Activated naive CD8-positive, alpha-beta T cell treated with anti-CD3 and anti-CD28 coated beads, Interleukin-2, amount 10 ng/mL, durations not matched to agents 7 days and 5 days (primary cell): ENCODE measurements at places on chromosomes 2 and 18.

GRCh38 chr2:160224507-160224906 is 24.4 kb upstream of the ITGB6 start:
- peaks cover 15% of the 10 kb centered on the region for H3K27me3 ChIP-seq
- DNase-seq, result no peak
- no peaks in the 10 kb centered on the region for H3K36me3 ChIP-seq
- H3K27ac ChIP-seq, result no peak overlapping the region

DNA sequence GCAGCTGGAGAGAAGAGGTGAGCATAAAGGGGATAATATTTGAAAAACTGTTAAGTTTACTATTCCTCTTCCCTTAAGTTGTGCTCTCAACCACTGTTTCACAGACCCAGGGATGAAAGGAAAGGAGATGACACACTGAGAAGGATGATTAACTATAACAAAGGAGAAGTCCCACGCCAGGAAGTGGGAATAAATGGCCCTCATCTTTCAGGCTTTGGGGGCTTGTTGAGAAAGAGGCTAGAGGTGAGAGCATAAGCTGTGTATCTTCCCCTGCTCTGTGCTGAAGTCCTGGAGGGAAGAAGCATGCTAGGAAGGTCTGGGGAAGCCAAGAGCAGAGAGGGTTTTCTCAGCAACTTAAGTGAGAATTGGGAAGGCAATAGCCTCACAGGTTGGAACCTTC is 399.1 kb upstream of the ATP5MC3 start:
- peaks cover 7% of the 10 kb centered on the region for H3K4me1 ChIP-seq
- H3K36me3 ChIP-seq, result no peaks in the 10 kb centered on the region
- no peak overlapping the region for H3K27ac ChIP-seq
- no peak overlapping the region for H3K4me3 ChIP-seq

GRCh38 chr18:67692811-67693210 is 176.3 kb upstream of the DSEL start:
- H3K36me3 ChIP-seq, result no peaks in the 10 kb centered on the region
- H3K27ac ChIP-seq, result no peak overlapping the region
- DNase-seq, result no peak
- H3K4me3 ChIP-seq, result no peak overlapping the region
- no peaks in the 10 kb centered on the region for H3K4me1 ChIP-seq

GRCh38 chr2:197189426-197190099 is 121.0 kb downstream of the ANKRD44 start:
- H3K27ac ChIP-seq, result peak overlapping the region; percentile 73
- peaks cover 27% of the 10 kb centered on the region for H3K36me3 ChIP-seq
- H3K4me1 ChIP-seq, result peaks cover 54% of the 10 kb centered on the region
- H3K4me3 ChIP-seq, result peak overlapping the region; percentile 4
- DNase-seq, result no peak
- no peaks in the 10 kb centered on the region for H3K27me3 ChIP-seq

DNA sequence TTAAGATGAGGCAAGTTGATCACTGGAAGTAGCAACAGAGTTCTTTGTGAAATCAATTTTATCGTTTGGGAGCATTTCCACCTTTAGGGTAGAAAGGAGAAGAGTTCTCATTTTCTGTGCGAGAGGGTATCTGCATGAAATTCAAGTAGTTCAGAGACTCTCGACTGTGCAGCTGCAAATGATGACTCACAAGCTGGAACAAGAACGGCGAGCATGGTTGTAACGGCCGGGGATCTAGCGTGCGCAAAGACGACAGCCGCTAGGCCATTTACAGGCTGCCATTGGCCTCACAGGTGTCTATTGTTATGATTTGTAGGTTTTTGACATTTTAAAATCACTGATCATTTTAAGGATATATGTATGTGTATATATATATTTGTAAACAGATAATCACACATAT is 5.2 kb downstream of the KLHL29 start:
- no peak for DNase-seq
- H3K4me3 ChIP-seq, result no peak overlapping the region
- H3K4me1 ChIP-seq, result peaks cover 16% of the 10 kb centered on the region
- H3K36me3 ChIP-seq, result no peaks in the 10 kb centered on the region
- no peak overlapping the region for H3K27ac ChIP-seq
- peaks cover 87% of the 10 kb centered on the region for H3K27me3 ChIP-seq

GRCh38 chr2:239061824-239062570 is 214.1 kb downstream of the TWIST2 start:
- H3K4me1 ChIP-seq, result no peaks in the 10 kb centered on the region
- peaks cover 9% of the 10 kb centered on the region for H3K36me3 ChIP-seq
- no peak overlapping the region for H3K27ac ChIP-seq
- H3K4me3 ChIP-seq, result no peak overlapping the region

DNA sequence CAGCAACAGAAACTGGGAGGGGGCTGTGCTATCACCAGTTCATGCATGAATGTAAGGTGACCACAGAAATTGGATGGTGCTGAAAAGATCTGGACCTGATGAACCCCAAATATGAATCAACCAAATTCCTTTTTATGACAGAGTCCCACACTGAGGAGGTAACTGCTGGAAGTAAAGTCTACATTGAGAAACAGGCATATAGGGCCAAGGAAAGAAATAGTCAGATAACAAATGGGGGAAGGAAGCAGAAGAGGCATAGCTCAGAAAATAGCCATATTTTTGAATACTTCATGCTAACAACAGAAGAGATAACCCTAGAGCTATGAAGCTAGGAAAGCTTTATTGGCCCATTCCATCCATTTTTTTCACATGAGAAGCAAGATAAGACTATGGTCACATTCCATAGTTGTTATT is 25.8 kb downstream of the ZC3H6 start:
- peaks cover 33% of the 10 kb centered on the region for H3K36me3 ChIP-seq
- H3K4me1 ChIP-seq, result peaks cover 2% of the 10 kb centered on the region
- H3K27ac ChIP-seq, result no peak overlapping the region
- no peak overlapping the region for H3K4me3 ChIP-seq
- no peak for DNase-seq

DNA sequence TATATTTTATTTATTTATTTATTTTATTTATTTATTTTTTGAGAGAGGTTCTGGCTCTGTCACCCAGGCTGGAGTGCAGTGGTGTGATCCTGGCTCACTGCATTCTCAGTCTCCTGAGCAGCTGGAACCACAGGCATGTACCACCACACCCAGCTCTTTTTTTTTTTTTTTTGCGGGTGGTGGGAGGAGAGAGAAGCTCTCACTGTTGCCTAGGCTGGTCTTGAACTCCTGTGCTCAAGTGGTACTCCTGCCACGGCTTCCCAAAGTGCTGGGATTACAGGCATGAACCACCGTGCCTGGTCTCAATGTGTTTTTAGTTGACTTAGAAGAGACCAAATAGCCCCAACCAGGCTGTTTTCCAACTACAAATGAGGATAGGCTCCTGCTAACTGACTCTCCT is 80.7 kb downstream of the PDCL3 start:
- H3K4me1 ChIP-seq, result peaks cover 27% of the 10 kb centered on the region
- peaks cover 7% of the 10 kb centered on the region for H3K27me3 ChIP-seq
- peak overlapping the region; percentile 83 for H3K4me3 ChIP-seq

DNA sequence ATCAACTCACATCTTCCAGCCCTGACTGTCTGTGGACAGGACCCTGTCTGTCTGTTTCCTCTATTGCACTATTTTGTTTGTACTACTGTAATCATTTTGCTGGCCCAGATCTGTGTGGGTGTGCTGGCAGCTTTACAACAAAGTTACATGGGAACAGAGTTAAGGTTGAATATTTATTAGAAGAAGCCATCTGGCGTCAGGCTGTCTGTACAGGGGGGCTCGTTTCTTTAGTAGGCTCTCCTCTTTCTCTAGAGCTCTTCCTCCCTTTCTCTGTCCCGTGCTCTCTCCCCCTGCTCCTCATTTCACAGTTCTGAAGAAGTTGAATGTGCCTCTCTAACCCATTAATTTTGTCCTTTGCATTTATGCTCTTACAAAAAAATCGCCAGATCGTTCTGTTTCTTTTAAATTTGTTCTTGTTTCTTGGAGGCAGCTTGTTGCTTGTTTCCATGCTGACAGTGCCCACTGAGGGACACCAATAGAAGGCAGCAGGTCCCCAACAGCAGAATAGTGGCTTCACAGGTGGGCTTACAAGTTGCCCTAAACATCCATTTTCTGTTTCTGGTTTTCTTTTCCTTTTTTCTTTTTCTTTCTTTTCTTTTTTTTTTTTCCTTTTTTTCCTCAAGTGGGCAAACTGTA is 315.2 kb upstream of the ZEB2 start:
- H3K4me3 ChIP-seq, result no peak overlapping the region
- no peaks in the 10 kb centered on the region for H3K36me3 ChIP-seq
- DNase-seq, result no peak
- H3K27ac ChIP-seq, result no peak overlapping the region
- H3K4me1 ChIP-seq, result no peaks in the 10 kb centered on the region
- H3K27me3 ChIP-seq, result no peaks in the 10 kb centered on the region

- DNase-seq, result no peak
- no peaks in the 10 kb centered on the region for H3K36me3 ChIP-seq
- H3K27me3 ChIP-seq, result peaks cover 5% of the 10 kb centered on the region
- no peaks in the 10 kb centered on the region for H3K4me1 ChIP-seq
- no peak overlapping the region for H3K27ac ChIP-seq
- H3K4me3 ChIP-seq, result no peak overlapping the region
Observed at GRCh38 chr2:235421618-235422017, 72.2 kb upstream of the AGAP1 start.

DNA sequence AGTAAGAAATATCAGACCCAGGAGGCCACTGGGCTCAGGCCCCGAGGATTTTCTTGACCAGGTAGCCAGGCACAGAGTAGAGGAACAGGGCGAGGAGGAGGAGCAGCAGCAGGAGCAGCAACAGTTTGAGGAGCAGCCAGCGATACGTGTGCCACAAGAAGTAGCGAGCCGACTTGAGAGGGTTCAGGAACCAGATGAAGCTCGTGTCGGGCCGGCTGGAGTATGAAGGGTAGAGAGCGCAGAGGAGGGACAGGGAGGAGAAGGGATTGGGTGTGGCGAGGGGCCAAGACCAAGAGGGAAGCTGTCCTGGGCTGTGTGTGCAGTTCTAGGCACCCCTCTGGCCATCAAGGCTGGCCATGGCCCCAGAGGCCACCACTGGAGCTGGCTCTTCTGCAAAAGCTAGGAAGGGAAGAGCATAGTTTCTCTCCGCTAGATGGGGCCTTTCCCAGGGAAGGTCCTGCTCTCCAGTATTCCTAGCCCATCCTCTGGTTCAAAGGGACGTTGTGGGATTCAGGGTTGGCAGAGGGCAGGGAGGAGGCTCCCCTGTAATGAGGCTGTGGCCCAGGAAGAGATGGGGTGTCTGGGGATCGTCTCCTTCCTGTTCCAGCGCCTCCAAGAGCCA is 17.8 kb downstream of the OTOF start:
- H3K4me1 ChIP-seq, result peaks cover 4% of the 10 kb centered on the region
- peaks cover 3% of the 10 kb centered on the region for H3K36me3 ChIP-seq
- H3K4me3 ChIP-seq, result no peak overlapping the region
- peak overlapping the region; percentile 67 for H3K27ac ChIP-seq
- DNase-seq, result no peak

DNA sequence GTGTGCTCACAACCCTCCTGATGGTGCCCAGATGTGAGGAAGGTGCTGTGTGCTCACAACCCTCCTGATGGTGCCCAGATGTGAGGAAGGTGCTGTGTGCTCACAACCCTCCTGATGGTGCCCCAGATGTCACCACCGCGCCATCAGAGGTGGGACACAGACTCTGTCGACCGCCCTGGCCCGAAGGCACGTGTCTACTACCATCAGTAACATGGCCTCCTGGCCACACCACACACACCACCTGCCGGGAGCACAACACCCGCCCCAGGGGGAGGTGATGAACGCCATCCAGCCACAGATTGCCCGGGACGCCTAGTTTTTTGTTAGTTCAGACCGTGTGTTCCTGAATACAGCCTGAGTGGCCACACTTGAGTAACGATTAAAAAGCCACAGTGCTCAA is 24.5 kb downstream of the HDAC4 start:
- no peaks in the 10 kb centered on the region for H3K36me3 ChIP-seq
- no peak overlapping the region for H3K4me3 ChIP-seq
- H3K4me1 ChIP-seq, result peaks cover 13% of the 10 kb centered on the region
- H3K27ac ChIP-seq, result no peak overlapping the region
- DNase-seq, result no peak

- H3K36me3 ChIP-seq, result no peaks in the 10 kb centered on the region
- no peak overlapping the region for H3K27ac ChIP-seq
- H3K27me3 ChIP-seq, result peaks cover 5% of the 10 kb centered on the region
- no peaks in the 10 kb centered on the region for H3K4me1 ChIP-seq
- no peak for DNase-seq
Observed at GRCh38 chr18:332721-333510, 65.1 kb upstream of the THOC1 start.

GRCh38 chr2:88671786-88672427 is 19.6 kb upstream of the RPIA start:
- H3K4me3 ChIP-seq, result no peak overlapping the region
- DNase-seq, result no peak
- H3K36me3 ChIP-seq, result no peaks in the 10 kb centered on the region
- peaks cover 14% of the 10 kb centered on the region for H3K27me3 ChIP-seq

- no peaks in the 10 kb centered on the region for H3K36me3 ChIP-seq
- H3K4me3 ChIP-seq, result no peak overlapping the region
- peaks cover 8% of the 10 kb centered on the region for H3K27me3 ChIP-seq
Observed at GRCh38 chr18:21904856-21905255, 164.3 kb downstream of the MIB1 start.

- no peak overlapping the region for H3K4me3 ChIP-seq
- peaks cover 10% of the 10 kb centered on the region for H3K27me3 ChIP-seq
- H3K36me3 ChIP-seq, result no peaks in the 10 kb centered on the region
- H3K27ac ChIP-seq, result no peak overlapping the region
Observed at GRCh38 chr2:31404302-31404701, 10.2 kb downstream of the XDH start.

- H3K27ac ChIP-seq, result no peak overlapping the region
- H3K27me3 ChIP-seq, result no peaks in the 10 kb centered on the region
- H3K4me1 ChIP-seq, result peaks cover 41% of the 10 kb centered on the region
Observed at GRCh38 chr2:190891372-190891771, 10.8 kb downstream of the GLS start.

DNA sequence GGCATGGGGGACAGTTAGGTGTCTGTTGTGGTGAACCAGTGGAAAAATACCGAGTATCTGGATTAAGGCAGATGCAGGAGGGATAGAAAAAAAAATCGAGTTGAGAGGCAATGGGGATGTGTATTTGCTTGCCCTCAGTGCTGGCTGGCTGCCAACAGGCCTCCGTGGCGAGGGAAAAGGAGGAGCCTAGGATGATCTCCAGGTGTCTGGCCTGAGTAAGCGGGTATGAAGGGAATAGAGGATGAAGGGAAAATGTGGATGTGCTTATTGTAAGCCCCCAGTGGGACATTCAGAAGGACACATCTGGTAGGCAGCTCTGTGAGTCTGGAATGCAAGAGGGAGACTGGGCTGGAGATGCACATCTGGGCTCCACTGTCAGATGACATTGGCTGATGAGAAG is 22.8 kb downstream of the KCNS3 start:
- H3K4me1 ChIP-seq, result no peaks in the 10 kb centered on the region
- H3K27me3 ChIP-seq, result peaks cover 5% of the 10 kb centered on the region
- no peak for DNase-seq

GRCh38 chr2:21363364-21363763 is 239.6 kb downstream of the TDRD15 start:
- no peak for DNase-seq
- H3K4me1 ChIP-seq, result no peaks in the 10 kb centered on the region
- no peaks in the 10 kb centered on the region for H3K36me3 ChIP-seq
- no peak overlapping the region for H3K27ac ChIP-seq

- DNase-seq, result no peak
- H3K27me3 ChIP-seq, result peaks cover 8% of the 10 kb centered on the region
- H3K36me3 ChIP-seq, result no peaks in the 10 kb centered on the region
- no peak overlapping the region for H3K27ac ChIP-seq
- peaks cover 10% of the 10 kb centered on the region for H3K4me1 ChIP-seq
- no peak overlapping the region for H3K4me3 ChIP-seq
Observed at GRCh38 chr2:229728370-229728769, 14.0 kb upstream of the DNER start.

GRCh38 chr18:32607816-32608215 is 137.1 kb upstream of the GAREM1 start:
- H3K4me1 ChIP-seq, result no peaks in the 10 kb centered on the region
- no peak for DNase-seq
- no peak overlapping the region for H3K4me3 ChIP-seq
- H3K36me3 ChIP-seq, result no peaks in the 10 kb centered on the region
- H3K27me3 ChIP-seq, result peaks cover 2% of the 10 kb centered on the region
- H3K27ac ChIP-seq, result no peak overlapping the region
